Fibroblast of villous mesenchyme (primary cell): ENCODE measurements at places on chromosomes 11 and 22.

GRCh38 chr11:67345247-67345919, 8.0 kb downstream of the POLD4 start:
- no peak for DNase-seq

- DNase-seq, result no peak
Measured at GRCh38 chr11:47253660-47254059, 4.1 kb upstream of the NR1H3 start.

DNA sequence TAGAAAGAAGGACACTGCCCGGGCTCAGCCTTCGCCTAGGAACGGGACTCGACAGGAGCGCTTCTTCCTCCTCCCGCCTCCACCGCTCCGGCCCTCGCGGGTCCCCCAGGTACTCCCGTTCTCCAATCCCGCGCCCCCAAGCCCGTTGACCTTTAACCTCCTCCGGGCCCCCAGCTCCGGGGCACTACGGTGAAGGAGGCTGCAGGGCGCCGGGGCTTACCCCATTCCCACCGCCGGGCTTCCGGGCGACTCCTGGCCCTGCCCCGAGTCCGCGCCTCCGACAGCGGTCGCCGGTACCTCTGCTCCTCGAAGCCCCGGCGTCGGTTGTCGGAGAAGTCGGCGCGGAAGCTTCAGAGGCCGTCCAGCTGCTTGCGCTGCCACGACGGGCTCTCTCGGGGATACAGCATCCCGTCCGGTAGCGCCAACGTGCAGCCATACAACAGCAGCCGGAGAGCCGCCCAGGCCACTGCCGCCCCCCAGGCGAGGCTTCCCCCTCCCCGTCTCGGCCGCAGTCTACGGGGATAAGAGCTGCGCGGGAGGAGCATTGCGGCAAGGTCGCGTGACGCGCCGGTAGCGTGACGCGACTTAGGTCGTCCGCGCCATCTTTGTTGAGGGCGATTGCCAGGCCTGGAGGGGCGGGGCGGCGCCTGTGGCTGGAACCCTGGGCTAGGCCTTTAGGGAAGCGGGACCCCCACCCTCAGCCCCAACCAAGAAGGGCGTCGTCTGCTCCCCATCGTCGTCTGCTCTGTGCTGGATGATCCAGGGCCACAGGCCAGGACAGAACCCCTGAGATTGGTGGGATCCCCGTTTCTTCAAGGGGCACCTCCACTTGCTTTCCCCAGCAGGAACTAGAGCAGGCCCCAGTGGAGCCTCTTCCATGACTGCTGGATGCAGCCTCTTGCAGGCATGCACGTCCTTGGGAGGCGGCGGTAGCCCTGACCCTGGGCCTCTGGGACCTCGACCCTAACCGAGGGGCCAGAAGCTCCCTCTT, 26.3 kb downstream of the RGL4 start:
- DNase-seq, result peak; percentile 89

GRCh38 chr11:34890812-34891211, 25.4 kb downstream of the APIP start:
- DNase-seq, result peak; percentile 66

DNA sequence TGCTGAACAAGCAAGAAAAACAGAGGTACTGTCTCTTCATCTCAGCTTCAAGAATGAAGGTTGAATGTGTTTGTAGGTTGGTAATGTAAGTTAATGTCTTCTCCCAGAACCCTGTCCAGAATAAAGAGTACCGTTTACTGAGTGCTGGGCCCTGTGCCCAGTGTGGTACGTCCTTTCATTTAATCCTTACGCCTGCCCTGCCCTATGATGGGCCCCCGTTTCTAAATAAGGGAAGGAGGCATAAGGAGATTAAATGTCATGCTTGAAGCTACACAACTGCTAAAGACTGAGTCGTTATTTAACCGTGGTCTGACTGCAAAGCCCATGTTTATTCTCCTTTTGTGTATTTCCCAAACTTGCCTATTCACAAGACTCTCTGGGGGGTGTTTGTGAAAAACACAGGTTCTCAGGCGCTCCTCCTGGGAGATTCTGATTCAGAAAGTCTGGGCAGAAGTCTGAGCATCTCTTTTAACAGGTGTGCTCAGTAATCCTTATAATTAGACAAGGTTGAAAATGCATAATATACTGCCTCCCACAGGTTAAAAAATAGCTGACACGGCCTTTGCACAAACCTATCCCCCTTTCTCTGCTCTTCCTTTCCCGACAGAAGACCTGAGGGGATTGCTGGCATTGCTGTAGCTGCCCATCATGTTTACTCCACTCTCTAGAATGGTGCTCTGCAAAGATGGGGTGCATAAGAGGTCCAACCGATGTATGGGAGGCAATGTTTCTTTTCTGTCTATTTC, 56.3 kb upstream of the ZBTB44 start:
- DNase-seq, result no peak

- DNase-seq, result peak; percentile 19
Measured at GRCh38 chr11:118841469-118842242, 42.0 kb upstream of the CXCR5 start.

- DNase-seq, result peak; percentile 40
Measured at GRCh38 chr11:61293867-61294716, 1.0 kb downstream of the VWCE start.

DNA sequence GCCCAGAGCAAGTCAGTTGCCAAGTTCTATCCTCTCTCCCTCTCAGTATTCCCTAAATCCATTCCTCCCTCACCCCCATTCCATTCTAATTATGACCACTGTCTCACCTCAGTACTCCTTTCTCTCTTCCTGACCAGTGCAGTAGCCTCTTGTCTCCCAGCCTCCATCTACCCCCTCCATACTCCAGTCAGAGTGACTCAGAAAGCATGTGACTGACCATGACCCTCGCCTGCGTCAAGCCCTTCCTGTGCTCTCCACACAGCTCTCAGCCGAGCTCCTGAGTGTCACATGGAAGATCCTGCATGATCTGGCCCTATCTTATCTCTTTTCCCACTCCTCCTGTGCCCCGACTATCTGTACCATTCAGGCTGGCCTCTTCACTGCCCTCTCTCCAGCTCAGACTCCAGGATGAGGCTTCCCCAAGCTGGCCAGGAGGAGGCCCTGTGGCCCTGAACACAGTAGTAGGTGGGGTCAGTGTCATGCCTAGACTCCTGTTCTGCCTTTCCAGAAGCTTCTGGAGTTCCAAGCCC, 42.6 kb downstream of the NEU3 start:
- peak; percentile 93 for DNase-seq

GRCh38 chr11:77596626-77597025, 6.9 kb downstream of the AQP11 start:
- DNase-seq, result peak; percentile 76
